ENCODE measurements at places on chromosomes 4 and X.

- DNase-seq = no peak
These were observed 388.7 kb downstream of the FAT4 start for GRCh38 chr4:125703443-125703842.

- DNase-seq = no peak
These were observed 64.1 kb downstream of the ALPK1 start for GRCh38 chr4:112361181-112361791.

GRCh38 chrX:86714441-86714840 is 566.2 kb downstream of the DACH2 start:
- no peak for DNase-seq

- no peak for DNase-seq
These were observed 28.0 kb downstream of the HNRNPDL start for GRCh38 chr4:82402196-82402775.

- DNase-seq = no peak
These were observed 7.0 kb downstream of the HERC3 start for GRCh38 chr4:88599298-88599697.

GRCh38 chr4:154343651-154344050 is 147.9 kb downstream of the DCHS2 start:
- DNase-seq = no peak

- DNase-seq = no peak
These were observed 364.4 kb upstream of the EPHA5 start for GRCh38 chr4:66034671-66035070.

- no peak for DNase-seq
These were observed 31.1 kb upstream of the GTPBP6 start for GRCh38 chrX:349702-350101.

GRCh38 chrX:153687121-153688039 is at the start of gene SLC6A8:
SLC6A8 (plus strand) TSS chrX:153687926; CDS start chrX:153688575, 649 bp downstream.
- no peak for DNase-seq

- DNase-seq = no peak
These were observed 295.1 kb downstream of the GBA3 start for GRCh38 chr4:22987870-22988269.

DNA sequence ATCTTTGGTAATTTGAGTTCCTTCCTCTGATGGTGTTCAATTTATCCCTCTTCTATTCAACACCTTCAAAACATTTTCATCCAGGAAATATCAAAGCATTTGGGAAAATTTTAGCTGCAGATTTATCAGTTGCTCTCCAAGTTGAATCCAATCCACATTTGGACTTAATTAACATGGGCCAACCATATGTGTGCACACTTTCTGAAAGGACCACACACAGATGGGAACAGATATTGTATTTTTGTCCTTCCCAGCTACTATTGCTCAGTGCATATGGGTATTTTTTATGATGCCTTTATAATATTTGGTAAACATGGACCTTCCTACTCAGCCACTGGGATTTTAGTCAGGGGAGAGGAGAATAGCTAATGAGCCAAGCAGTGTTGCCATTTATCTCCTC is 65.2 kb downstream of the GLRA2 start:
- DNase-seq = no peak

DNA sequence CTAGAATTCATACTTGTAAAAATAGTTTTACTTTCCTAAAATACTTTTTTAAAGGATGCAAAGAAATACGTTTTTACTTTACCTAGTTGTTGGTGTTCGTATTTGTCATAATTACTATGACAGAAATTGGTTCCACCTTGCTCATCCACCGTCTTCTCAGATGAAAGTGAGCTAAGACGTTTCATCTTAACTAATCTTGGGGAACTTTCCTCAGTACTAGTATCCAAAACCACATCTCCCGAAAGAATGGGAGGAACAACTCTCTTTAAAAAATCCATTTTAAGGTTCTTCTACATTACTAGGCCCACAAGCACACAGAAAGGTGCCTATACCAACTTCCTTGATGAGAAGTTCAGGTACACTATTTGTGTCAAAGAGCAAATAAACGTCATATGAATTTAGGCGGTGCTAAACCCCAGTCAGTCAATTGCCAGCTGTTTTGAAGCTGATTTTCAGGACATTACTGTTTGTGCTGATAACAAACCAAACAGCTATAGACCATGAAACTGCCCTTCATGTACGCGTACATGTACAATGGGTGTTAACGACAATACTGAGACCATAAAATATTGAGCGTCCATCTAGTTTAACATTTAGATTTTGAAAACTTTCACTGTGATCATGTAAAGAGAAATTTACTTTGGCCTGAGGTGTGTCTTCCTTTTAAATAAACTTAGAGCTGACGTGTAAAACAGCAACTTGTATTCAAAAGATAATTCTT is 99.1 kb downstream of the FRYL start:
- DNase-seq = no peak

GRCh38 chr4:81465406-81466340 is 6.0 kb downstream of the RASGEF1B start:
- DNase-seq = no peak

DNA sequence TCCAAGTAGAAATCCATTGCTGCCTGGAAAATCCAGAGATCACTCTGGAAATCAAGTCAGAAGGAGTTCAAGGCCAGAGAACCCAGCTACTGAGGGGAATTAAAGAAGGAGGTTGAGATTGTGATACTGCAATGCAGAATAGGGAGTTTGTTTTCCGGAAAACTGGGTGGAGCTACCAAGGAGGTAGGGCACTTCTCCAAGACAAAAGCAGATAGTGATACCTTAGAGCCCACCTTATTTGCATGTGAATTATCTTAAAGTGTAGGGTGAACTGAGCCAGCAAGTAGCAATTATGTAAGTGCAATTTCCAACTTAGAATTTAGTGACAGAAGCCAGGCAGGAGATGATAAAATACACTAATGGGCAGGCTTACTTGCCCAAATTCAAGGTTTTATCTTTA is 178.9 kb downstream of the MID1 start:
- DNase-seq = no peak

DNA sequence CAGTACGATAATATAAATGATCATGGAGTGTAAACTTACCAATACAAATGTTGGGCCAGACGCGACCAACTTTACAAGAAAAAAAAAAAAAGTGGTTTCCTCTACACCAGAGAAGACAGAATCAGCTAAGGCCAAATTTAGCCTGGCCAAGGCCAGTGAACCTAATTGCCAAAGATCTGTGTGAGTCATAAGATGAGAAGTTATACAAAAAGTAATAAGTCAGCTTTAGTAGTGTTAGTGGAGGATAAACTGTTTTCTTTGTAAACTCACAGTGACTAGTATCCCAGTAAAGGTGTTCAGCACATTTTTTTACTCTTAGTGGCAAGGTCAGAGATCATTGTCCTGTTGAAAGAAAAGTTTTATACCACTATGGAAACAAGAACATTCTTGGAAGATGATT is 531.4 kb upstream of the TECRL start:
- no peak for DNase-seq

GRCh38 chr4:17494258-17495190 is 17.4 kb downstream of the QDPR start:
- DNase-seq = no peak

DNA sequence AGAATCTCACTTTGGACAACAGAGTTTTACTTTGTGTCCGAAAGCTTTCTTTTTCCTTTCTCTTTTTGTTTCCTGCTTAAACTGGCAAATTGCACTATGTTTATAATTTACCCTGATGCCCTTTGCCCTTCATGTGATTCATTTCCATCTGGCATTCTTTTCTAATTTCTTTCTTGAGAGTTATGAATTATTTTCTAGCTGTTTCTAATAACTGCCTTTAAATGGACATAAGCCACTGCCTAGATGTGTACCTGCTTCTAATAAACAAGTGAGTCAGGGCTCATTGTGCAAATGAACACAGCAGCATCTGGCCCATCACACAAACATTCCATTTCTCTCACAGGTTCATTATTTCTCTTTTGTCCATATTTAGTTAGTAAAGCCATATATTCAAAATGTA is 242.3 kb upstream of the GPRIN3 start:
- no peak for DNase-seq

GRCh38 chr4:150938873-150939499 is 76.1 kb downstream of the LRBA start:
- DNase-seq = no peak

- DNase-seq = no peak
These were observed 39.5 kb downstream of the HOPX start for GRCh38 chr4:56641494-56642051.

GRCh38 chrX:20217906-20218305 is 48.8 kb downstream of the RPS6KA3 start:
- DNase-seq = no peak

- no peak for DNase-seq
These were observed 96.5 kb upstream of the MAP3K15 start for GRCh38 chrX:19611636-19612376.

GRCh38 chrX:151184705-151185104 is 8.3 kb downstream of the GPR50 start:
- no peak for DNase-seq

- DNase-seq = no peak
These were observed 252.3 kb downstream of the PDHA2 start for GRCh38 chr4:96092151-96092705.

GRCh38 chr4:168562041-168562571 is 65.3 kb downstream of the PALLD start:
- no peak for DNase-seq

GRCh38 chr4:67037504-67038227 is 507.6 kb downstream of the CENPC start:
- DNase-seq = no peak

DNA sequence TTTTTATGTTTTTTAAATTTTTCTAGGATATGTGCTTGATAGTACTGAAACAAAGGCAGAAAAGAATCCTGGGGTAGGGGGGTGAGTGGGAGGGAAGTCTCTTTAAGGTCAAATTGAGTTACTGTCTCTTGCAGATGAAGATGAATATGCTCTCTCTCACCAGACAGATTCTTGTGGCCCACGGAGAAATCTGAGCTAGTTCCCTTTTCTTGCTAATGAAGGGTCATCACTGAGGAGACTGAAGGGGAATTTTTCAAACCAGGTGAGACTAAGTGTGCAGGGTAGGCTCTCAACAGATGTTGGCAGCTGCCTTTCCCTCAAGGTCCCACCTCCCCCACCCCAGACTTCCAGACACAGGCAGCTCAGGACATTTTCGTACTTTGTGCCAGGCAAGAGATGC is 21.5 kb downstream of the FAM9C start:
- DNase-seq = no peak

DNA sequence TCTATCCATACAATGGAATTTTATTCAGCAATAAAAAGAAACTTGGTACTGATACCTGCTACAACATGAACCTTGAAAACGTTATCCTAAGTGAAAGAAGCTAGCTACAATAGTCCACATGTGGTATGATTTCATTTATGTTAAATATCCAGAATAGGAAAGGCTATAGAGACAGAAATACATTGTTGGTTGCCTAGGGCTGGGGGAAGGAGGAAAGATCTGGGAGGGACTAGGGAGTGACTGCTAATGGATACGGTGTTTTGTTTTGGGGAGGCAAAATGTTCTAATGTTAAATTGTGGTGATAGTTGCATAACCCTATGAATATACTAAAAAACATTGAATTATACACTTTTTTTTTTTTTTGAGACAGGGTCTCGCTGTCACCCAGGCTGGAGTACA is 141.1 kb upstream of the ARX start:
- DNase-seq = no peak

- DNase-seq = no peak
These were observed 251.7 kb downstream of the MAPK10 start for GRCh38 chr4:86108137-86108536.

- peak; percentile 76 for DNase-seq
These were observed 70.7 kb upstream of the PPP3CA start for GRCh38 chr4:101418055-101418454.

GRCh38 chr4:74948236-74948635 is 15.3 kb downstream of the PARM1 start:
- no peak for DNase-seq

GRCh38 chrX:12973561-12974304 is 1.2 kb upstream of the TMSB4X start:
- DNase-seq = peak; percentile 35

GRCh38 chrX:150478496-150479492 is 89.6 kb upstream of the MTM1 start:
- DNase-seq = peak; percentile 13

- DNase-seq = no peak
These were observed 814 bp upstream of the LOC101059915 start for GRCh38 chrX:71666240-71667223.

DNA sequence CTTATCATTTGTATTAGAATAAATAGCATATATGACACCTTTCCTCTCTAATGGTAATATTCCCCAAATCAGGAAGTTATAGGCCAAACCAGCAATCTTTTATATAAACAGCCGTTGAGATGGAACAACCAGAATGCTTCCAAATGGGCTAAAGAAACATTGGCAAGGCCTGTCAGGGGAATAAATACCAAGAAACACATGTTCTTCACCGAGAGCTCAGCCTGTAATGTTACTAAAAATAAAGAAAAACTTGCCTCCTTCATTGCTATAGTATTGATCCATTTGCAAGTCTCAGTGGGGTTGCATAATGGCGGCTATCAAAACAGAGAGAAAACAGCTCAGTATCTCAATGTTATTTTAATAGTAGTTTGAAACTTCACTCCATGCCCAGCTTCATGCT is 104.9 kb downstream of the FAM13A start:
- no peak for DNase-seq

DNA sequence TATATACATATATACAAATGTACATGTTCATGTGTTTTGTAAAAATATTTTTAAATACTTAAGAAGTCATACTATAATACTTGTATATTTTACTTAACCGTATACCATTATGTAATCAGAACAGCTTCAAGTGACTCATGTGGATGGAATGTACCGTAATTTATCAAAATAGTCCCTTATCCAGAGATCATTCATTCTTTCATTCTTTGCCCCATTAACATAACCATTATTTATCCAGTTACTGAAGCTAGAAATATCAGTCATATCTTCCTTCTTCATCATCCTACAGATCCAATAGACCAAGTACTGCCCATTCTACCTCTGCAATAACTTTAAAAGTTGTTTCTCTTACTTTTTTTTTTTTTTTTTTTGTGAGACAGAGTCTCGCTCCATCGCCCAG is 164.2 kb downstream of the MAB21L2 start:
- DNase-seq = no peak

GRCh38 chrX:136710325-136710951 is 62.5 kb downstream of the CD40LG start:
- DNase-seq = peak; percentile 33

- DNase-seq = no peak
These were observed 150.5 kb downstream of the RNF150 start for GRCh38 chr4:140982613-140983340.

DNA sequence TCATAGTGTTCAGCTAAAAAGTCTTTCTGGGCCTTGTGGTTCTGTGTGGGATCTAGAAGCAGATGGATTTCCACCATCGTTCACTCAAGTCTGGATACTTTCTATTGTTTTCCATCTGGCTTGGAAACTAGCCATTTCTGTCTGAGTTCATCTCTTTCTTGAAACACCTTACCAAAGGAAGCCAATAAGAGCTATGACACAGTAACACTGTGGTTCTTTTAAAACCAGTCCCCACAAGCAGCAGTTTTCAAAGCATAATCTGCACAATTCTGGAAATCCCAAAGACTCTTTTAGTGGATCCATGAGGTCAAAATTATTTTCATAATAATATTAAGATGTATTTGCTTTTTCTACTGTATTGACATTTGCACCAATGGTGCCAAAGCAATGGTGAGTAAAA is 234.2 kb upstream of the TET2 start:
- DNase-seq = no peak

GRCh38 chr4:182320580-182320979 is 77.4 kb downstream of the TENM3 start:
- no peak for DNase-seq

GRCh38 chrX:9785254-9785943 is 830 bp upstream of the SHROOM2 start:
- DNase-seq = no peak

All from central memory CD4-positive, alpha-beta T cell (primary cell).